ENCODE measurements at places on chromosomes 5 and 9.

DNA sequence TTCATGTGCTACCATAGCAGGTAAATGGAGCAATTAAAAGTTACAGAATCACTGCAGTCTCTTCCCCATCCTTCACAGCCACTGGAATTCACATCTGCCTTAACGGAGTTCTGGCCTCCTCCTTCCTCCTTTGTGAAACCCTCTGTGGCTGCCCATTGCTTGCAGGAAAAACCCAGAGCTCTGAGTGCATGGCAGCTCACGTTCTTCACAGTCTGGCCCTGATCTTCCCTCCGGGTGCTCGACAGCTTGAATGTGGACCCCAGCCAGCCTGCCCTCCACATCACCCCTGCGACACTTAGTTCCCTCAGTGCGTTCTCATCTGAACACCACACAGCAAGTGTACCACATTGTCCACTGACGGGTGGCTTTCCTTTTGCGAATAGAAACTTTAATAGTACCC is 63.2 kb upstream of the RUFY1 start:
- DNase-seq: no peak

DNA sequence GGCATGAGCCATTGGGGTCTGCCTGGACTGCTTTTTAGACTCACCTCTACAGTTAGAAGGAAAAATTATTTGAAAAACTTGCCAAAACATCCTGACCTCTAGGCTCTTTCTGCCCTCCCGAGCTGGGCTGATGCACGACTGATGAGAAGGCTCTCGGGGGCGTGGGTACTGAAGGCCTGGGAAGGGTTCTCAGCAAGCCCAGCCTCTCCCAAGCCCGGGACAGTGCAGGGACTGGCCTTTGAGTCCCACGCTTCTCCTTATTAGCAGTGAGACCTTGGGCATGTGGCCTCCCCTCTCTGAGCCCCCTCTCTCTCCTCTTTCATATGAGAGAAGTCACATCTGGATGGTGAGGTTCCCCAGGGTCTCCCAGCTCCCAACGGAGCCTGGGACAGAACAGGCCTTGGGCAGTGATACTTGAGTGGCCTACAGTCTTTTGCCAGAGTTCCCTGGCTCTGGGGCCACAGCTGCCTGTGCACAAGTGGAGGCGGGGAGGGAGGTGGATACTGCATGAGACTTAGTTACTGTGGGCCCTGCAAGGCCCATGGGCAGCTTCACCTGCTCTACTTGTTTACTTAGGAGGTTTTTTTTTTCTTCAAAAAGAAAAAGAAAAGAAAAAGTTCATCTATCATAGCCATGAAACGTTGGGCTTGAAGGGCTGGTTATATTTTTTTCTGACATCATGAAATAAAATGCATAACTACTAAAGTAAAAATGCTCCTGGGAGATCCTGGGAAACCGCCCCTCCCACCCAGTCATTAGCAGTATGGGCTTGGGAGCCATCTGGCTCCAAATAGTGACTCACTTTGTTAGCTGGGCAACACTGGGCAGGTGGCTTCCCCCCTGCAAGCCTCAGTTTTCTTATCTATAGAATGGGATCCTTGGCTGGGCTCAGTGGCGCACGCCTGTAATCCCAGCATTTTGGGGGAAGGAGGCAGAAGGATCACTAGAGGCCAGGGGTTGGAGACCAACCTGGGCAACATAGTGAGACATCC is 139.4 kb downstream of the GAPVD1 start:
- DNase-seq: no peak

DNA sequence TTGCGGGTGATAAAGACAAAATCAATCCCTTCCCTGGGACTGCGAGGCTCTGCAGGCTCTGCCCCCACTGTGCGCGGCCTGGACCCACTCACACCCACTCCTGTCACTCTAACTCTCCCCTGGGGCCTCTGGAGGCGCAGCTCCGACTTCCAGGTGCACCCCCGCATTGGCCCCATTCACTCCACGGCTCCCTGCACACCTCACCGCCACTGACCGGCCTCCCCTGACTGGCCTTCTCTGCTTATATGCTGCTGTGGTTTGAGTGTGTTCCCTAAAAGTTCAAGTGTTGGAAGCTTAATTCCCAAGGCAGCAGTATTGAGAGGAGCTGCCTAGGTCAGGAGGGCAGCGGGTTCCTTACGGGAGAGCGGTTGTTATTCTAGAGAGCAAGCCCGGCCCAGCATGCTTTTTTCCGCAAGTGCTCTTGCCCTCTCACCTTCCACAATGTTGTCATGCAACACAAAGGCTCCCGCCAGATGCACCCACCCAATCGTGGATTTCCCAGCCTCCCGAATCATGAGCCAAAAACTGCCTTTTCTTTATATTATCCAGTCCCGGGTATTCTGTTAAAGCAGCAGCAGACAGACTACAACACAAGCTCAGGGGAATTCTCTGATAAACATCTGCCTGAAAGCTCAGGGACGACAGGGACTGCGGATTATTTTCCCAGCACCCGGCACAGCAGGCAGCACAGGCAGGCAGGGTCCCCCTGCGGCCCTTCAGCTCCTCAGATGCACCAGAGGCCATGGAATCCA is 73.5 kb upstream of the LRRTM2 start:
- no peak for DNase-seq

DNA sequence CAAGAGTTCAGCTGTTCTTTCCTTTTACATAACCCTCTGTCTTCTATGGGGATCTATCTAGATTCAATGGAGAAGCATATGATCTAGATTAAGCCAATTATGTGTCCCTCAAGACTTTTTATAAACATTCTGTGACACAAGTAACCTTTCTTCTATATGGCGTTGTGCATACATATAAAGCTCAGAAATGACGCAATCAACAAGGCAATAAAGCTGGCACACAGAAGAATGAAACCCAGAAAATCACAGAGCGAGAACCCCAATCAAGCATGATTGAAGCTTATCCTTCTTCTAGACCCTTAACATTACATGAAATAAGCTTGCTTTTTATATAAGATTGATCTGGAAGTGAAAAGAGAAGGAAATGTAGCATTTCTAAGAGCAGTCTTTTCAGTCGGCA is 178.9 kb downstream of the DMRTA1 start:
- DNase-seq: no peak

DNA sequence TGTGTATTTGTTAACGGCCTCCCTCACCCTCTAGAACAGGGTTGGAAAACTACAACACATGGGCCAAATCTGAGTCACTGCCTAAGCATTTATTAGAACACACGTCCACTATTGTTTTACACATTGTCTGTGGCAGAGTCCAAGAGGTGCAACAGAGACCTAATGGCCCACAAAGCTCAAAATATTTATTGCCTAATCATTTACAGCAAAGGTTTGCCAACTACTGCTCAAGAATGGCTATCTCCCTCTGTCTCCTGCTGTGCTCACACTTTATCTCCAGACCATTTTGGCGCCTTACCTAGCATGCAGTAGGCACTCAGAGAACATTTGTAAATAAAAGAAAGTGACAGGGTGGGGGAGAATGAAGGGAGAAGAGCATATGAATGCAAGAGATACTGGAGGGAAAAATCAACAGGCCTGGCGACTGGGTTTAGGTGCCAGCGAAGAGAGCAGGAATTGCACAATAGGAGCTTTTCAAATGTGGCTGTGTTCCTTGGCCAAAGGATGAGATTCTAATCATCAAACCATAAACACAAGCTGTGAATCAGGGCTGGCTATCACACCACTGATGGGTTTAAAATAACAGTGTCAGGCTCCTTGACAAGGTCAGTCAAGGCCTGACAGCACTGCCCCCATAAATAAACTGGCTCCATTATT is 80.3 kb downstream of the EPB41L4A start:
- no peak for DNase-seq
